ENCODE measurements at places on chromosomes 5 and 9.
A peak's percentile ranks its signal among the peaks of the same experiment; 100 is the strongest.

- DNase-seq = no peak
Measured at GRCh38 chr5:165187815-165188214, 1682.4 kb downstream of the MAT2B start.

GRCh38 chr5:37730896-37731455 is 108.9 kb downstream of the GDNF start:
- DNase-seq = no peak

DNA sequence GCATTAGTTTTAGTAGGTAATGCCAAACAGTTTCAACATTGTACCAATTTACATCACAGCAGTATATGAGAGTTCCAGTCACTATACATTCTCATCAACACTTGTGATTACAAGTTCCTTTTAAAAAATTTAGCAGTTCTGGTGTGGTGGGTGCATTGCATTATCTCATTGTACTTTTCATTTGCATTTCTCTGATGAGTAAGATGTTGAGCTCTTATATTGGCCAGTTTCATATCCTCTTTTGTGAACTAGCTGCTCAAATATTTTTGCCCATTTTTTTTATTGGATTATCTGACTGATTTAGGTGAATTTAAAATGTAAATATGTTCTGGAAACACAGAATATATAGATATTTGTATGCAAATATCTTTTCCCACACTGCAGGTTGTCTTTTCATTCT is 160.9 kb upstream of the NR3C1 start:
- peak; percentile 50 for DNase-seq

DNA sequence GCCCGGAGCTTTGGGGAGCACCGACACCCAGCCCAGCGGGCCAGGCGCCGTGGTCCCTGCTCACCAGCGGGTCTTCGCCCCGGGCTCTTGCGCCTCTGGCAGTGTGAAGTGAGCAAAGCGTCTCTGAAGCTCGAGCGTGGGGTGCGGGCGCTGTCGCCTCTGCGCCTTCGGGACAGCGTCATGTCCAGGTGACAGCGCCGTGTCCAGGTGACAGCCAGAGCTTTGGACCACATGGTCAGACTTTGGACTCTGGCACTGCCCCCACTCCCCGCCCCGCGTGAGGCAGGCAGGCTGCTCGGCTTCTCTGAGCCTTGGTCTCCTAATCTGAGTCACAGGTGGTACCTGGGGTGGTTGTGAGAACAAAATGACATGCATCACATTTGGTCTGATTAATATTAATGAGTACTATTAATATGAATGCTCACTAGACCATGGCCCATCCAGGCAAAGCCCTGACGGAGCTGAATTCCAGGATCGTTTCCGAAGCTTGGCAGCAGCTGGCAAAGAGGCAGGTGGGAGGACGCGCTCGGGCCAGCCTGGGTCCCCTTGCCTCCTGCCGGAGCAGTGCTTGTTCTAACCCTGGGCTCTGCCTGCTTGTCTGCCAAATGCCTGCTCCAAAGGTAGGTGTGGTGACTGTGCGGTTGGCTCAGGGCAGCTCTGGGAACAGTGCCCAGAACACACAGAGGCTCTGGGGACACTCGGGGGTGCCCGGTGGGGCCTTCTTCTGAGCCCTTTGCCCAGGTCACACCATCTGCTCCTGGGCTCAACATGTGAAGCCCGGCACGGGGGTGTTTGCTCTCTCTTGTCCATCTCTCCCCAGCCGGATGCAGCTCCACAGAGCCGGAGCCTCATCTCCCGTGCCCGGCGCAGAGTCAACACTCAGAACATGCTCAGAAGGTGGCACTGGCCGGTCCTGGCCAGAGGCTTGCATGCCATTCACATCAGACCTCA is 157.1 kb downstream of the OLFM1 start:
- no peak for DNase-seq

- DNase-seq = no peak
Measured at GRCh38 chr9:97808415-97808814, 44.6 kb upstream of the FOXE1 start.

- no peak for DNase-seq
Measured at GRCh38 chr5:58370606-58371005, 89.3 kb downstream of the PLK2 start.
